ENCODE measurements at places on chromosomes 11 and 22.
A peak's percentile ranks its signal among the peaks of the same experiment; 100 is the strongest.

GRCh38 chr11:113697756-113698407, 8.2 kb downstream of the TMPRSS5 start:
- no peak for DNase-seq

DNA sequence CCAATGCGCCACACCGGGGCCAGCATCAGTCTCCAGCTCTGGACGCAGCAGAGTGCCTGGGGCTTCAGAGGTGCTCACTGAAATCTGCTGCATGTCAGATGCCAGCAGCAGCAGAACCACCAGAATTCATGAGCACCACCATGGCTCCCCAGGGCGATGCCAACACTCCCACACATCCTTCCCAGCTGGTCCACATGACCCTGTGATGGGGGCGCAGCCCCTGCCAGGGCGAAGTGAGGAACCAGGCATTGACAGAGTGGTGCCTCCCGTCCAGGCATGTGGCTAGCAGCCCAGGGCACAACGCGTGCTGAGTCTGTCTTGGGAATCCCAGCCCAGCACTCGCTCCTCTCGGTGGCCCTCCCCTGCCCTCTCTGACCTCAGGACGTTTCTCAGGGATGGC, 80.4 kb downstream of the DHCR7 start:
- no peak for DNase-seq

- no peak for DNase-seq
Observed at GRCh38 chr11:109320595-109320994, 101.4 kb upstream of the C11orf87 start.

DNA sequence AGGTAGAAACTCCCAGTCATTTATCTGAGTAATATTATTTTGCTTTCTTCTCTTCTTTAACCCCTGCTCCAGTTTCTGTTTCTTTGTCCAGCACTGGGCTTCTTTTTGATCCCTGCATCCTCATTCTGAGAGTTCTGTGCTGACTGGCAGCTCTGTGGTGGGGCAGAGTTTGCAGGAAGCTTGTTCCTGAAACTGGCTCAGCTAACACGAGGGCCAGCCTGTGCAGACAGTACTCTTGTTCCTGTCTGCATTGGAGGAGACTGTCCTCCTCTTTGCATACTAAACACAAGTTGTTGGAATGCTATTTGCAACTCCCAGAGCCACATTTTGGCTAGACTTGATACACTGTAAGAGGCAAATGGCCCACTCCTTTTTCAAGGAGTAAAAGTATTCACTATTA, 93.1 kb upstream of the HORMAD2 start:
- peak; percentile 74 for DNase-seq

DNA sequence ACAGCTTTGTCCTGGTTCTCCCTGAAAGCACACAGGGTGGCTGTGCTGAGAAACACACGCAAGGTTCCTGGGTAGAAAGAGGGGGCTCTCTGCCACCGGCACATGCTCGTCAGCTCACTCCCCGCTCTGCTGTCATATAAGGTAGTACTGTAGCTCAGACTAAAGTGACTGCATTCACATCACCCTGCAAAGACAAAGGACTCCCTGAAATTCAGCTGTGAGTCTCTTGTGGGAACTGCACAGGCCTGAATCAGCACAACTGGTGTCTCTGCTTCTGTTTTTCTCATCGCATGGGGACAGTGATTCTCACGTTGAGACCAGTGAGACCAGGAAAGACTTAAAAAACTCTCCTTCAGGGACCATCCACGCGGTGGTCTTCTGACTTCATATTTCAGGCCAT, 124.1 kb upstream of the BID start:
- no peak for DNase-seq

All from spinal cord (tissue), 10 donors.